ENCODE measurements at places on chromosomes 2 and 18.
A peak's percentile ranks its signal among the peaks of the same experiment; 100 is the strongest.

- H3K4me3 ChIP-seq = no peak overlapping the region
- no peak for DNase-seq
- H3K27me3 ChIP-seq = no peaks in the 10 kb centered on the region
- H3K4me1 ChIP-seq = peaks cover 37% of the 10 kb centered on the region
Observed at GRCh38 chr2:28357055-28357454, 35.6 kb upstream of the FOSL2 start.

GRCh38 chr2:43214253-43214652 lies 12.2 kb downstream of the ZFP36L2 start:
- H3K27me3 ChIP-seq = no peaks in the 10 kb centered on the region
- no peaks in the 10 kb centered on the region for H3K36me3 ChIP-seq
- no peak for DNase-seq

GRCh38 chr2:58448065-58448507 lies 207.0 kb upstream of the FANCL start:
- H3K36me3 ChIP-seq = no peaks in the 10 kb centered on the region
- H3K27ac ChIP-seq = peak overlapping the region; percentile 69

DNA sequence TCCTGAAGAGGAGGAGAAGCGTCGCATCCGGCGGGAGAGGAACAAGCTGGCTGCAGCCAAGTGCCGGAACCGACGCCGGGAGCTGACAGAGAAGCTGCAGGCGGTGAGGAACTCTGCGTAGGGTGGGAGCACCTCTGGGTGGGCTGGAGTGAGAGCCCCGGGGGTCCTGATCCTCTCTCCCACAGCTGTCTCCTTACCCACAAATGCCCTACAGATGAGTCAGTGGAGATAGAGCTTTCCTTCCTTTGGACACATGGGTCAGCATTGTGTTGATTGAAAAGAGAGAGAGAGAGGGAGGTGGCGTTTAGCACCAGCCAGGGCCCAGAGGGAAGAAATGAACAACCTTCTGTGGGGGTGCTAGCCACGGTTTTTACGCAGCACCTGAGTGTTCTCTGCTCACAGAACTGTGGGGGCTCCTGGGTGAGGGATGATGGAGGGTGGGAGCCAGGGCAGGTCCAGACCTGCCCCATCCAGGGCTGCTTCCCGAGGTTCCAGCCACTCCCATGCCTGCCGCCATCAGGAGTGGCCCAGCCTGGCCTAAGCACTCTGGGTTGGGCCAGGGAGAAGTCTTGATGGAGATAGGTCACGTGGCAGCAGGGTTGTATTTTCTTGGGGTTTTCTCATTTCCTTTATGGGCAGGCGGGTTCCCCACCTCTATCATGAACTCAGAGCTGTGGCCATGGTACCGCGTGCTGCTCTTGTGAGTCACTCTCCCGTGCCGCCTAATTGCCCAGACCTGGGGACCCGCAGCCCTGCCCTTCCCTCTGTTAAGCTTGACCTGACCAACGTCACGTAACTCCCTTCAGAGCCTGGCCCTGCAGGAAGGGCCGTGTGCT lies 16.3 kb downstream of the FOSL2 start:
- H3K4me3 ChIP-seq = no peak overlapping the region
- H3K36me3 ChIP-seq = peaks cover 82% of the 10 kb centered on the region
- H3K27me3 ChIP-seq = no peaks in the 10 kb centered on the region
- no peak overlapping the region for H3K27ac ChIP-seq
- H3K4me1 ChIP-seq = no peaks in the 10 kb centered on the region

DNA sequence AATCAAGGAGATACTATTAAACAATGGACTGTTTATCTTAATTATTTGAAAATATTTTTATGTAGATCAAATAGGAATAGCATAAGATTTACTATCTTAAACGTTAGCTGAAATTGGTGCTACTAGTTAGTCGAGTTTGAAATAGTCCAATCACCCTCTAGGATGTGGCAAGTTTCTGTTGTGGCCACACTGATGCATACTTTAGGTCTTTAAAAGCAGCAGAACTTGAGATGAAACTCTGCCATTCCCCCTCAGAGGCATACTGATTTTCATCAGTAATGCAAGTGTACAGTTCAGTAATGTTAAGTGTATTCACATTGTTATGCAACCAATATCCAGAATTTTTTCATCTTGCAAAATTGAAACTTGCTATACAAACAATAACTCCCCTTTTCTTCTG lies 151.8 kb downstream of the SLC4A10 start:
- H3K4me1 ChIP-seq = no peaks in the 10 kb centered on the region
- H3K27me3 ChIP-seq = no peaks in the 10 kb centered on the region
- no peaks in the 10 kb centered on the region for H3K36me3 ChIP-seq

- peaks cover 33% of the 10 kb centered on the region for H3K4me1 ChIP-seq
- no peak overlapping the region for H3K4me3 ChIP-seq
- peak overlapping the region; percentile 73 for H3K27ac ChIP-seq
- H3K27me3 ChIP-seq = no peaks in the 10 kb centered on the region
- H3K36me3 ChIP-seq = no peaks in the 10 kb centered on the region
Observed at GRCh38 chr18:62953663-62954062, 238.3 kb downstream of the PHLPP1 start.

DNA sequence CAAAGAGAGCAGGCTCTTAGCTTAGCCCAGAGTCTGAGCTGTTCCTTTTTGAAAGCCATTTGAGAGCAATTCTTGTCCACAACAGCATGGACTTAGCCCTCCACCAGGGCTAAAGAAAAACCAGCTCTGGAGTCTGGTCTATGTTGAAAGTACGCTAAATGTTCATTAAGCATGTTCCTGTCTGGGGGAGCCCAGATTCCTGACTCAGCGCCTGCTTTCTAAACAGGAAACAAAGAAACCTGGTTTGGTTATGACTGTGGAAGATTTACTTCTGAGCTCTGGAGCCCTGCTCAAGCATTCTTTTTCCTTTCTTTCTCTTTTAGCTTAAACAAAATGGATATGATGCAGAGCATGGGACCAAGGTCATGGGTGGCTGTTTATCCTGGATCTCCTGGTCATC lies 279.8 kb downstream of the RBM43 start:
- no peak overlapping the region for H3K4me3 ChIP-seq
- no peak overlapping the region for H3K27ac ChIP-seq
- no peaks in the 10 kb centered on the region for H3K36me3 ChIP-seq
- H3K4me1 ChIP-seq = no peaks in the 10 kb centered on the region
- DNase-seq = no peak

DNA sequence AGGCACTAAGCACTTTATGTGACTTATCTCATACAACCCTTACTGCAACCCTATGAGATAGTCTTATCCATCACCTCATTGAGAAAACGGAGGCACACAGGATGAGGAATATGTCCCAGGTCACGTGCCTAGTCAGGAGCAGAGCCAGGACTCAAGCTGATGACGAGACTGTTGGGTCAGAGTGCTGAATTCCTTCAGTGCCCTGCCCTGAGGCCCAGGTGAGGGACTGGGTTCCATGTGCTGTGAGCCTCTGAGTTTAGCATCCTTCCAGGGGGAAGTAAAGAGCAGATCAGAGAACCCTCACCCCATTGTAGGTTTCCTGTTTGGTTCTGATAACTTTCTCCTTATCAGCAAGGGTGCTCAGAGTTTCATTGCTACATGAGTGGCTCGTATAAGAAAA lies 11.7 kb upstream of the EDAR start:
- no peak for DNase-seq
- no peak overlapping the region for H3K27ac ChIP-seq
- H3K36me3 ChIP-seq = no peaks in the 10 kb centered on the region
- H3K27me3 ChIP-seq = no peaks in the 10 kb centered on the region
- no peak overlapping the region for H3K4me3 ChIP-seq

DNA sequence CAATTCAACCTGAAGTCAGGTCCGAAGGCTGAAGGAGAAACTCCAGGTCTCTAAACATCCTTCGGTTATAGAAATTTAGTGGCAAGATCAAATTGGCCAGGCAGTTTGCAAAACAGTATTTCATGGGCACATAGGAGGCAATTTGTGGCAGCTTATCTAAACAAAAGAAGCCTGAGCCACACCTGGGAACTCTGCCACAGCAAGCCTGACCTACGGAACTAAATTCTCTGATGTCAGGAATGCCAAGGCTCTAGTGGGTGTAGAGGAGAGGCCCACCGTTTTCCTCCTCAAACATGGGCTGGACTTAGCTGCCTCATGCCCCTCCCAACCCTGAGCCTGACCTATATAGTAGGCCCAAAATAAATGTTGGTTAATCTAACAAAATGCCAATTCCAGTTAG lies 16.0 kb downstream of the SATB2 start:
- H3K4me3 ChIP-seq = no peak overlapping the region
- no peak overlapping the region for H3K27ac ChIP-seq
- no peaks in the 10 kb centered on the region for H3K36me3 ChIP-seq
- no peaks in the 10 kb centered on the region for H3K27me3 ChIP-seq

GRCh38 chr2:145909766-145910165 lies 1389.8 kb upstream of the ZEB2 start:
- no peaks in the 10 kb centered on the region for H3K27me3 ChIP-seq
- peak overlapping the region; percentile 29 for H3K4me3 ChIP-seq
- H3K4me1 ChIP-seq = peaks cover 54% of the 10 kb centered on the region
- peak overlapping the region; percentile 71 for H3K27ac ChIP-seq

GRCh38 chr2:62150597-62151305 lies 45.2 kb upstream of the B3GNT2 start:
- no peak overlapping the region for H3K27ac ChIP-seq
- H3K4me3 ChIP-seq = no peak overlapping the region
- no peaks in the 10 kb centered on the region for H3K27me3 ChIP-seq
- peak; percentile 39 for DNase-seq
- H3K36me3 ChIP-seq = no peaks in the 10 kb centered on the region

GRCh38 chr18:28588884-28589549 lies 412.1 kb upstream of the CDH2 start:
- no peak for DNase-seq
- no peak overlapping the region for H3K4me3 ChIP-seq
- H3K27me3 ChIP-seq = no peaks in the 10 kb centered on the region
- H3K36me3 ChIP-seq = no peaks in the 10 kb centered on the region
- peaks cover 26% of the 10 kb centered on the region for H3K4me1 ChIP-seq

DNA sequence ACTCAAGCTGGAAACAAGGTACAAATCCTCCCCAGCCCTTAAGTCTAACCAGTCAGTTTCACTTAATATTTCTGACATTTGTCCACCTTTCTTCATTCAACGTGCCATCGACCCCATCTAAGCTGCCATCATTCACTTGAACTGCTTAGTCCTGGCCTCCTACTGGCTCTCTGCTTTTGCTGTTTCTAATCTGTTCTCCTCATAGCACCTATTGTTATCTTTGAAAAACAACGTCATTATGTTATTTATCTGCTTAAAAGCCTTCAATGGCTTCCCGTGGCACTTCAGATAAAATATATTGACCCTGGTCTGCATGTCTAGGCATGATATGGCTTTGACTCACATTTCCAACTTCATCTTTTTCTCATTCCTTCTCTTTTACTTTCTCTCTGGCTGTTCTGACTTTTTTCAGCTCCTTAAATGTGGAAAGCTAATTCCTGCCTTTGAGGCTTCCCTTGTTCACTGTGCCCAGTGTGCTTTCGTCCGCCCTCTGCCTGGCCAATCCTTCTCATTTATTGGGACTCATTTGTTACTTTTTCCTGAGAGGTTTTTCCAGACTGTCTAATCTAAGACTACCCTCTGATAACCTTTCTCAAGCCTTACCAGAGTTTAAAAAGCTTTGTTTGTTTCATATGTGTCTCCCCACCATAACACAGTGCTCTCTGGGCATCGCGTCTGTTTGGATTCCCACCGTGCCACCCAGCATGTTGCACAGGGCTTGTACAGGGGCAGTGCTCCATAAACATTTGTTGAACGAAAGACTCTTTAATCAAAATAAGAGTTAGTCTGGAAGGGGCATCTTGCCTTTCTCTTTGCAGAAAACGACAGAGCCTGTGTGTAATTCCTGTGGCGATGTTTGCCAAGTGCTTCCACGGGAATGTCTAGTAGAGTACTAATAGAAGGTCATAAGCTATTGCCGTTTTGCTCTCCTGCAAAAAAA lies 183.9 kb downstream of the FMNL2 start:
- DNase-seq = no peak
- H3K27me3 ChIP-seq = no peaks in the 10 kb centered on the region
- no peak overlapping the region for H3K27ac ChIP-seq

Data from PC-3 (cell line).